ENCODE measurements at places on chromosomes 6 and 20. TPM values are rescaled to one million over a fixed set of nuclear protein-coding genes. Genes with fewer than 3 reads are reported as not detected.
A peak's percentile ranks its signal among the peaks of the same experiment; 100 is the strongest.

DNA sequence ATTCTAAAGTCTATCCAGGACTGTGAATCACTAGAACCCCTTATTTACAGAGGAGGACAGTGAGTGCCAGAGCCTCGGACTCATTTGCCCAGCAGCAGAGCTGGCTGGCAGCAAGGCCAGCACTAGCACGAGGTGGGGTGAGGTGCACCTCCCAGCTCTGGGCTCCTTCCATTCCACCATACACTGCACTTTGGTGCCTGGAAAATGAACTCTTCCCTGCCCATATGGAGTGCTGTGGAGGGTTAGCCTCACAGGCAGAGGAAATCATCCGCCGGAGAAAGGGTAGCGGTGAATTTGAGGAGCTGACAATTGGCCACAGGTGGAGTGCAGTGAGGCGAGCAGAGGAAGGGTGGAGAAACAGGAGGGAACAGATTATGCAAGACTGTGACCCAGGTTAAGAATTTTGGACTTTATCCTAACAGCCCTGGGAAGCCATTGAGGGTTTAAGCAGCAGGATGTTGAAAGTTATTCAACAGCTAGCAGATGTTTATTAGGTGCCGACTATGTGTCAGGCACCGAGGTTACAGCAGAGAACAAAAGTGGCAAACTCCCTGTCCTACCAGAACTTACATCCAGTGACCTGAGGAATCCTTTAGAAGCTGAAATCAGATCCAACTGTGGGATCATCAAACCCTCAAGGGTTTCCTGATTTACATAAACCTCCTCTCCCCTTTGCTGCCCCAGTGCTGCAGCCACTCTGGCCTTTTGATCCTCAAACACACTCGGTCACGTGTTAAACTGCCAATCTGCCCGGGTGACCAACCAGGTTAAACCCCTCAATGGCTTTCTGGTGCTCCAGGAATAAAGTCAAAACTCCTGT is 6.2 kb downstream of the TRIM26 start:
- no peak for DNase-seq

DNA sequence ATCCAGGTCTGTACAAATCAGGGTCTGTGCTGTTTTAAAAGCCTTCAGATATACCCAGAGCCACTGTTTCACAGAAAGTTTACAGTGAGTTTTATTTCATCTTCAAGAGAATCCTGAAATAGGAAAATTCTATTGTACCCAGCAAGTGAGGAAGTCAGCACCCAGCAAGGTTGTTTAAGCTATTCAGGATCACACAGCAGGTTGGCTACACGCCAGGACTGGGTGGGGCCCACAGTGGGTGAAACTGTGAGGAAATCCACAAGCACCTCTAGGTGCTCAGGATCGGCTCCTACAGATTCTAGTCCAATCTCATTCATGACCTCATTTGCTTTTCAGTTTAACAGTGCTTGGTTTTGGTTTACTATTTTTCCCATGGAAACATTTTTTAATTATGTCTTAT is 128.9 kb downstream of the SYNDIG1 start:
- DNase-seq: no peak

- DNase-seq: peak; percentile 6
Measured at GRCh38 chr6:85126485-85127167, 323.3 kb upstream of the NT5E start.

MLN gene
- total RNA-seq: not detected

GRCh38 chr20:63103402-63104311 is 96.9 kb upstream of the BHLHE23 start:
- no peak for DNase-seq

C20orf144 gene
- 0.17 TPM for total RNA-seq

DNA sequence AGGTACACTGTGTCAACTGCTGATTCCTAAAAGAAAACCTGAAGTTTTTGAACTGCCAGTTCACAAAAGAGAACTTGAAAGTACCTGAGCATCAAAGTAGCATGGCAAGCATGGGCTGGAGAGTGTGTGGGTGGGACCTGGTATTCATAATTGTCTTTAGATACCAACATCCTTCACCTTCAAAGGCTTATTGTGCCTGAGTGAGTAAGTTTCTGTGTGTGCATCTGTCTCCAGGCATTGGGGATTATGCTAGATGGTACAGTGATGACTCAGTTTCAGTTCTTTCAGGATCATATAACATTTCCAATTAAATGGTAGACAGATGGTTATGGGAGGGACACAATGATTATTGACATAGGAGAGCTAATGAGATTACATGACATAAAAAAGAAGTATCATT is 238.5 kb downstream of the ZFAND3 start:
- DNase-seq: peak; percentile 81

GRCh38 chr20:3712279-3712873 is at the start of gene SIGLEC1:
SIGLEC1 (minus strand) TSS chr20:3712600; CDS start chr20:3707128, 5,472 bp downstream.
- no peak for DNase-seq

GJA10 gene
- total RNA-seq: not detected

DNA sequence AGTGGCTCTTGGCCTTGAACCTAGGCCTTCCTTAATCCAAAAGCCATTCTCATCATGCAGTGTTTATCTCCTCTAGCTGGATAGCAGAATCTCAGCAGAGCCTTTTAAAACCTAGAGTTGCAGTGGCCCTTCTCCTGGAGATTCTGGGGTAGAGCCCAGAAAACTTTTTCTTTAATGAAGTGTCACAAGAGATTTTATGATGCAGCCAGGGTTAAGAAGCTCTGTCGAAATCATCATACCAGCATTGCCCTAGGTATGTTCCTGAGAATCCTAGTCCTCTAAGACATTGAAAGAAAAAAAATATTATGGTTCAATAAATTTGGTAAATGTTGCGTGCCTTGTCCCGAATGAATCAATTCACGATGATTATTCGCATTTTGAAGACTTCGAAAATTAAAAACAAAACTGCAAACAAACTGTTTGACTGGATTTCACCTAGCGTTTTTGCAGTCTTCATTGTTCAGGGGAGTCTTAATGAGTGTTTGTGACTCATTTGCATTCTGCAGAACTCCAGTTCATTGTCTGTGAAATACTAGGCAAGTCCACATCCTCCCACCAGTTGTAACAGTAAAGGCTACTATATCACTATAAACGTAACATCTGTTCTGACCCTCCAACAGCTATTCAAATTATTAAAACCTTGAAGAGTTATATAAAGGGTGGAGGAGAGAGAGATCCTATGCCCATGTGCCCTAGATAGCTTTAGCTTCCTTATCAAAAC is 198.6 kb downstream of the UST start:
- peak; percentile 10 for DNase-seq

- DNase-seq: no peak
Measured at GRCh38 chr20:62206388-62206775, 13.7 kb downstream of the HRH3 start.

DNA sequence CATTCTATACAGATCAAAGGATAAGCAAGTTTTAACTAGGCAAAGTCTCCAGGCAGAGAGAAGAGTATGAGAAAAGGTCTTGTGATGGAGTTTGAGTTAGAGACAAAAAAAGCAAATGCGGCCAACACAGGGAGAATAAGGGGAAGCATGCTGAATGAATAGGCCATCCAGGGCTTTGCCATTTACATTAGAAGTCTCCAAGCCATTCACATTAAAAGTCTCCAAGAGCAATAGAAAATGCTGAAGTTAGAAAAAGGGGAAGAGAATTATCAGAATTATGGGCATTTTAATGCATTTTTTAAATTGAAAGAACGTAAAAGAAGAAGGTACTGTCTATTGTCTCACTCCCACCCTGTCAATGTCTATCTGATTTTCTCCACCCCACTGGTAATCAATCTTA is 49.4 kb downstream of the PDSS2 start:
- DNase-seq: no peak

- DNase-seq: no peak
Measured at GRCh38 chr6:24996269-24996836, 60.6 kb upstream of the RIPOR2 start.

- DNase-seq: peak; percentile 75
Measured at GRCh38 chr6:154410619-154411072, 54.0 kb upstream of the IPCEF1 start.

SAYSD1 gene
- 21.0 TPM for total RNA-seq

GRCh38 chr20:3071610-3072529 is at the start of gene OXT:
OXT (plus strand) TSS chr20:3071620; CDS start chr20:3071656, 36 bp downstream.
- DNase-seq: peak; percentile 74

CST2 gene
- total RNA-seq: not detected

DNA sequence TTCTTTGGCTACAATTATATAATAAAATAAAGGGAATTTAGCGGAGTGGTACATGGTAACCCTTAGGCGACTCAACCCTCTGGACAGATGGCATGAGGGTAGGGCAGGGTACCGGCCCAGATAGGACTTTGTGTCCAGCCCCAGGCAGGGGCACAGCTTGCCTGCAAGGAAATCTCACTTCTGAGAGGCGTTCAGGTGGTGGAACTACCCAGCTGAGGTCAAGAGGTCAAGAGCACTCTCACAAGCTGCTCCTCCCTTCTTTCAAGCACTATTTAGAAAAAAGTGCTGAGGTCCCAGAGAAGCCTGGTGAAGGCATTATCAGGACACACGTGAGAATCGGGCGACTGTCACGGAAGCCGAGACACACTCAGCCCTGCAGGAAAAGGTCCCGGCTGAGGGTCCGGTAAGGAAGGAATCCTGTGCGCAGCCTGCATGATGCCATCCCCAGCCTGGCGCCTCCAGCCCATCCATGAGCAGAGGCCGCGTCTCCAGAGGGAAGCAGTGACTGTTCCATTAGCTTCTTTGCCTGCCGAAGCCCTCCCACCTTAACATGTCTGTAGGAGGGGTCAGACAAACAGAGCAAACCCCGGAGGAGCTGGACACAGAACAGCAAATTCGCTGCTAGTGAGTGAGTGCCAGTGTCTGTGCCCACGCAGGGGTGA is 54.8 kb downstream of the WDR27 start:
- no peak for DNase-seq

MYO6 gene
- total RNA-seq: 5.8 TPM

HRH3 gene
- not detected for total RNA-seq

BPI gene
- not detected for total RNA-seq

CPNE5 gene
- 0.48 TPM for total RNA-seq

DNA sequence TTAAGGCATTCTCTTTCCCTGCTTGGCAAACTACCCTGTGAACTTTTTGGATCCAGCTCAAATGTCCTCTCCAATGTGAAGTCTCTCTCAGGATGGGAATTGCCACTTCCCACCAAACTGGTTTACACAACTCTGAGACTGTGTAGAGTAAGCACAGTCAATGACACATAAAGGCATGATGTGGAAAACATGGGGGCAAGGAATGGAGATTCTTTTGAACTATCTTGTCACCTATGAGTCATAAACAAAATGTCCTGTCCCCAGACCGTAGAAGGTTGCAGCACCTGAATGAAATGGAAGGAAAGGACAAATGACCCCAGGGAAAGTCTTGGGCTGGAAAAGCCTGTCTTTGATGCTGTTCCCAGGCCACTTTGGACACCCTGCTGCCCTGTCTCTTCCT is 11.0 kb upstream of the KIF13A start:
- no peak for DNase-seq

DNA sequence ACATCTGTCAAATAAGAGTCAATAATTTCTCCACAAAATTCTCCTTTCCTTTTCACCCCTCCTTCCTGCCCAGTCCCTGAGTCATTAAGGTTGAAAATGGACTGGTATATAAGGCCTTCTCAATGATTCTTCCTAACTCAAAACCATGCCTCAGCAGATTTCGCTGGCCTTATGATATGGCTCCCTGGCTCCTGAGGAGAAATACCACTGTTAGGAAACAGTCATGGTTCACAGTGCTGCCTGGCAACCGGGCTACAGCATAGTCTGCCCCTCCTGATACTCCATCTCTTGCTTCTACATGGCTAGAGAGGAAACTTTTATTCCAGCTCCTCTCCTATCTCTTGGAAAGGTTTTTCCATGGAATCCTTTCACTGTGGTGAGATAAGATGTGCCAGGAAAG is 4.7 kb downstream of the UBE2J1 start:
- no peak for DNase-seq

DNA sequence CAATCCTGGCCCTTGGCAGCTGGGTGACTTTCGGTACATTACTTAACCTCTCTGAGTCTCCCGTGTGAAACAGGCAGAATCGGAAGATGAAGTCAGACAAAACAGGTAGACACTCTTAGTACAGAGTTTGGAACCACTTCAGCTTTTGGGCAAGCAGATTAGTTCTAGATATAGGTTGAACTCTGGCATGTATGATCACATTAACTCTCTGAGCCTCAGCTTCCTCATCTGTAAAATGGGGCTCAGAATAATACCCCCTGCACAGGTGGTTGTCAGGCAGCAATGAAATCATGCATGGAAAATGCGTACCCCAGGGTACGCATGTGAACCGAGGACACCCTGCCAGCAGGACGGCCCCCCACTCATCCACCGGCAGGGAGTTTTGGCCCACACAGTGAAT is 87.7 kb downstream of the KCNB1 start:
- no peak for DNase-seq

GRCh38 chr6:27016689-27017088 is 230.8 kb upstream of the PRSS16 start:
- no peak for DNase-seq

ENPP1 gene
- 1.2 TPM for total RNA-seq

DNA sequence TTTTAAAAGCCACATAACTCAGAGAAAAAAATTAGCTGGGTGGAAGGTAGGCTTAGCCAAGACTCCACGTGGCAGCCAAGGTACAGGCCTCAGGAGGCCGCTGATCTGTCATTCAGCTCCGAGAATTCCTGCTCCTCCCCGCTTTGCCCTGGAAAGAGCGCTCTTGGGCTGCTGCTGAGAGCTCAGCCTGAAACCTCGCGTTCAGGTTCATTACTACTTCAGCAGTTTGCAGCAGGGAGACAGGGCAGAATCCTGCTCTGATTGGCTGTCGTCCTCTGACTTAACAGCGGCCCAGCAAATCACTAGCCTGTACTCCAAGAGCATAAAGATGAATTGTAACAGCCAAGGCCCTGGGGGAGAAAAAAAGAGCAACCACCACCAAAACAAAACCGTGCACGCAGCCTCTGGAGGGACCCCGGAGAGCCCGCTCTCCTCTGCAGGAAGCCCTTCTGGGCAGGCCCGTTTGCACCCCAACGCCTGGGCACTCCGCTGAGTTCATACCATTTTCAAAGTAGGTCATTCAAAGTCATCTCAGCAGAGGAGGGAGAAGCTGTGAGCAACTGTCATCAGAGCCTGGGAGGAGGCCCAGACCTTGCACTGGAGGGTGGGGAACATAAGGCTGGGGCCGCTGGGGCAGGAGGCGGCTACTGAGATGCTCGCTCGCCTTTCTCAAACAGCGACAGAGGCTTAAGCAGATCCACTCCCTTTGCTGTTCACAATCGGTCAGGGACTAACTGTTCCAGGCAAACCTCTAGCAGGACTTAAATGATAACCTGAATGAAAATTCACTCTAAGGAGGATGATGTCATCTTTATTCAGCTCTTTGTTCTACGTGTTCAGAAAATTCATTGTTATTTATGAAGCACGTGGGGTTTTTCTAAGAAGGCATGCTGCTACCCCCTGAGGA is 42.3 kb upstream of the ATXN1 start:
- DNase-seq: no peak

BPIFB1 gene
- total RNA-seq: not detected

- DNase-seq: no peak
Measured at GRCh38 chr6:134666125-134666524, 283.8 kb downstream of the ALDH8A1 start.

GRCh38 chr6:4964675-4965561 is 38.9 kb downstream of the RPP40 start:
- DNase-seq: no peak

PPIL6 gene
- total RNA-seq: 0.17 TPM

SLC16A10 gene
- 4.9 TPM for total RNA-seq

- peak; percentile 89 for DNase-seq
Measured at GRCh38 chr20:62971950-62972844, 19.7 kb downstream of the SLC17A9 start.

- DNase-seq: peak; percentile 88
Measured at GRCh38 chr6:158559895-158560835, at the start of gene TMEM181. TMEM181 (plus strand) TSS chr6:158560091; CDS start chr6:158560225, 134 bp downstream.

Measured in activated T-cell treated with anti-CD3 and anti-CD28 coated beads, Interleukin-2, amount 50 U/mL, for 72 hours (primary cell).